ENCODE measurements at places on chromosomes 2 and 18.

GRCh38 chr2:153509133-153509532 lies 30.6 kb upstream of the RPRM start:
- DNase-seq: no peak

DNA sequence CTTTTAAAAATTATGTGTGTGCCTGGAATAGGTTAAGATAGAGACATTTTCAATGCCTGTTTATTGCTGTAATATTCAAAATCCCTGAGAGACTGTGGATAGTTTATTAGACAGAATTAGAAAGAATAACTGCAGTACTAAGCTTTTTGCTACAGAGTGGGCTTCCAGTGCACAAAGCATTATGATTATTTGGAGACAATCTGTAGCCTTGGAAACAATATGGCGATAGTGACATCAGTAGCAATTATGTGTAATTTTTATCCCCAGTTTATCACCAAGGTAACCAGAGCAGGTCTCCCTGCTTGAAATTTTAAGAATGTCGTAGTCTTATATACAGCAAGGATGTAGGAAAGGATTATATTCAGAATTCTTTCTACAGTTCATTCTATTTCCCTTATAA lies 100.0 kb downstream of the MYO3B start:
- DNase-seq: no peak

DNA sequence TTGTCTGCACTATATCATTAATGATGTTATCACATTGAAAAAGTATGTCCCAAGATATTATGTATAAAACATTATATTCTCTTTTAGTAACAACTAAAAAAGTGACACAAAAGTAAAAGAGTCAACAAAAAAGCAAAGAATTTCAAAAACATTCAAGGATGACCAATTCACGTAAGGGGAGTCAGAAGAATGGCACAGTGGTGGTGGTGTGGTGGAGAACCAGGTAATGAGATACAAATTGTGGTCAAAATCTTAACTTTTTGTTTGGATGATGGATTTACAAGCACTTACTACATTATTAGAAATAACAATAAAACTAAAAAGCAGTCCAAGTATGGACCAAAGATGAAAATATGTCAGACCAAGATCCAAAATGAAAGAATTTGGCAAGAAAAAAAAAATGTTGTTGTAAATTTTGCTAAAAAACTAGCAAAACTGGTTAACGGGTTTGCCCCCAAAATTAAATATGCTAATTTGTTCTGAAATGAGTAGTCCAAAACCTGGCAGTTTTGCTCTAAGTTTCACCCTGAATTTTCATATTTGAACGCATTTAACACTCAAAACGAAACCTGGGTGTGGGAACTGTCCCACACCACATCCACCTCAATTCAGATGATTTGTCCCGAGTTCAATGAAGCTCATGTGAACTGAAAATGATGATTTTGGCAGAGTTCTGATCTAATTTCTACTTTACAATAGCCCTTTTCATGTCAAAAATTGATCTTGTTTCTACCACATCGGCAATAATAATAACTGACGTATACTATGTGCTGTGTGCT lies 135.8 kb downstream of the IKZF2 start:
- DNase-seq: no peak

GRCh38 chr18:70151614-70152013 lies 53.9 kb downstream of the RTTN start:
- DNase-seq: no peak

- DNase-seq: no peak
Observed at GRCh38 chr2:64128943-64129391, 15.3 kb downstream of the PELI1 start.

DNA sequence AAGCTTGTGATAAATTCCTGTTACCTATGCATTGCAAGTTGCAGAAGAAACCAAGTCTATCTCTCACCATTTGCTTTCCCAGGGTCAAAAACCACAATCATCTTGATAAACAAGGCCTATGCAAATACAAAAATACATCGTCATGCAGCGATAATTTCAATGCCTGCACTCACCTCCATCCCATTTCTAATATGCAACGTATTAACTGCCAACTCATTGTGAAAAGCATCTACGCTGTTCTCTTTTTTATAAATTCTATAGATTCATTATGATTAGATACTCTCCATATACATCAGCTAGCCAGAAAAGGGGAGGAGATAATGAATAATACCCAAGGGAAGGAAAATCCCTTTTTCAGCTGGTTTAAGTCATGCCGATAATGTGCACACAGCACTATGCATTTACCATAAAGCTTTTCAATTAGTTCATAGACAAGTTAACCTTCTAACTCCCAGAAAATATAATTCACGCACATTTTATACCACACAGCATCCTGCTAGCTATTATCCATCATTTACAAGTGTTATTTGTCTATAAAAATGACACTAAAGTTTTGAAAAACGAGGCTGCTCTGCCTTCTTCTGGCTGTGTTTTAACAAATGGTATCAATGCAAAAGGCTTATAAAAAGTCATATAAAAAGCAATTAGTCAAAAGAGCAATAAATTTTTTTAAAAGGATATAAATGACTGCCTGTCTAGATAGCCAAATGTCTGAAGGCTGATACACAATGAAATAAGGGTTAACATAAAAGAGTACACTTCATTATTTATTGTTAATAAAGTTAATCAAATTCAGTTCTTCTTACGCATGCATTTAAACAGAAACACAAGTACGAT lies 77.6 kb downstream of the AFF3 start:
- no peak for DNase-seq

Measured in stromal cell of bone marrow (primary cell).